ENCODE measurements at places on chromosomes 2 and 18.

DNA sequence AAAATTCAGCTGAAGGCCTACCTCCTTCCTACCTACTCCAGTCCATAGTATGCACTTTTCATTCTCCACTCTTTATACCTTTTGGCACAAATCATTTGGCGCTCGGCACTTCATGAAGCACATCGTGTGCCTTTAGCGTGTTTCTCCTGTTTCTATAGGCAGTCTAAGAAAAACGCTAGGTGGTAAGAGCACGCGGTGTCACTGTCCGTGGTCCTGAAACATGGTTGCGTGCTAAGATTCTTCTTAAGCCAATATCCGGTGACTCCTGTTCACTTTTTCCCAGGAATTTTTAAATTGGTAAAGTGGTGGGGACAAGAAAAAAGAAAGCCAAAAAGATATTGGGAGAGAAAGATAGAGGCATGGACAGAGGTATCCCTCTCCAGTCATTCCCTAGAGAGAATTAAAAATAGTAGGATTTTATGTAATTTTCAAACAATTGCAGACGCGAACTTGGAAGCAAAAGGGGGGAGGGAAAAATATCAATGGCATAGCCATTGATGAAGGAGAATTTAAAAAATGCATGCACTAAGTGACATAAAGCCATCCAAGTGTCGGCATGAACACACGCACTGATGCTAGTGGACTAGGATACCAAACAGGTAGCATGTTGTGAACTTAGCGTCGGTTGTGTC is 1.4 kb upstream of the CTNNA2 start:
- no peak for DNase-seq

- DNase-seq, result no peak
These were observed 29.8 kb upstream of the LRRC30 start for GRCh38 chr18:7201096-7201495.

- no peak for DNase-seq
These were observed 9.0 kb upstream of the CIB4 start for GRCh38 chr2:26649992-26650712.

DNA sequence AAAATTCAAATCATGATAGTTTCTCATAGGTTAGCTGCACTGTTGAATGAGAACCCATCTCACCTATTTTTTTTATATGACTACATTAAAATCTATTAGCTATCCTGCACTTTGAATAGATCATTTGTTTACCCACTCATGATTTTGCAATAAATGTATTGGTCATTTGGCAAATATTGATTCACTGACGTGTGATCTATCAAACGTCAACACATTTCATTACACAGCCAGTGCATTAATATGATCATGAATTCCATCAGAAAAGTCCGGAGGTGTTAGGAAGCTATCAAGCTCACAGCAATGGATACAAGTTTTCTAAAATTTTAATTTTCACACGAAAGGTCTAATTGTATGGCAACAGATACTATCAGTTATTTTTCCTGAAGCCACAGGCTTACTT is 128.2 kb upstream of the ID2 start:
- no peak for DNase-seq

DNA sequence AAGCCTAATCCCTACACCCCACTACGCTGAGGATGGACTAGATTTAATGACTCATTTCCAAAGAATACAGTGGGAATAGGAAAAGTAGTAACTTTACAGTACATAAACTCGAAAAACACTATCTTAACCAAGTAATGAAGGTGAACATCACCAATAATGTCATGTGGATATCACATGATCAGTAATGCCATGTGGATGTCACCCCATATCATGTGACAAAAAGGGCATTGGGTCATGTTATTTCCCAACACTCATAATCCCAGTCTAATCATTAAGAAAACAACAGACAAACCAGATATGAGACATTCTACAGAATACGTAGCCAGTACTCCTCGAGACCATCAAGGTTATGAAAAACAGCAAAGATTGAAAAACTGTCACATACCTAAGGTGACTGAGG is 667.3 kb upstream of the CRIM1 start:
- DNase-seq, result no peak

- DNase-seq, result no peak
These were observed 131.4 kb upstream of the LHCGR start for GRCh38 chr2:48886919-48887318.

DNA sequence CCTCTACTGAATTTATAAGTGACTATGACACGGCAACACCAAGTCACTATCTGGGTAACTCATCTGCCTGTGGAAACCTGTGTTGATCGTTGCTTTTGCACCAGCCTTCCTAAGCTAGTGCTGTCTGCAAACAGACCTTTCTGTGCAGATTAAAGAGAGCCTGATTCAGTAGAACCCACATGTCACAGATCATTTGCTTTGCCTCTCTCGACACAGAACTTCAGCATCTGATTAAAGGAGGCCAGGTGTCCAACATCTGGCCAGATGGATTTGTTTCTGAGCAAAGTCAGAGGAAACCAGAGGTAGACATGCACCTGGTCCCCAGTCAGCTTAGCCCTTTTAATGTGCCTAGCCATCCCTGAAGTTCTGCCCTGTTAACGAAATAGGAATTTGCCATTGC is 15.0 kb upstream of the TTR start:
- DNase-seq, result no peak

- DNase-seq, result no peak
These were observed 26.7 kb downstream of the CNRIP1 start for GRCh38 chr2:68293024-68293423.

DNA sequence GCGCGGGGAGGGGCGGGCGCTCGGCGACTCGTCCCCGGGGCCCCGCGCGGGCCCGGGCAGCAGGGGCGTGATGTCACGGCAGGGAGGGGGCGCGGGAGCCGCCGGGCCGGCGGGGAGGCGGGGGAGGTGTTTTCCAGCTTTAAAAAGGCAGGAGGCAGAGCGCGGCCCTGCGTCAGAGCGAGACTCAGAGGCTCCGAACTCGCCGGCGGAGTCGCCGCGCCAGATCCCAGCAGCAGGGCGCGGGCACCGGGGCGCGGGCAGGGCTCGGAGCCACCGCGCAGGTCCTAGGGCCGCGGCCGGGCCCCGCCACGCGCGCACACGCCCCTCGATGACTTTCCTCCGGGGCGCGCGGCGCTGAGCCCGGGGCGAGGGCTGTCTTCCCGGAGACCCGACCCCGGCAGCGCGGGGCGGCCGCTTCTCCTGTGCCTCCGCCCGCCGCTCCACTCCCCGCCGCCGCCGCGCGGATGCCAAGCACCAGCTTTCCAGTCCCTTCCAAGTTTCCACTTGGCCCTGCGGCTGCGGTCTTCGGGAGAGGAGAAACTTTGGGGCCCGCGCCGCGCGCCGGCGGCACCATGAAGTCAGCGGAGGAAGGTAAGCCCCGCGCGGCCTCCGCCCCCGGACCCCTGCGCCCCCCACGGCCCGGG is at the start of gene NFATC1:
TSS of gene NFATC1 (plus strand) at position 170 of the 644 bp plus-strand sequence. CDS start at position 465, 295 bp downstream.
- DNase-seq, result peak; percentile 57

DNA sequence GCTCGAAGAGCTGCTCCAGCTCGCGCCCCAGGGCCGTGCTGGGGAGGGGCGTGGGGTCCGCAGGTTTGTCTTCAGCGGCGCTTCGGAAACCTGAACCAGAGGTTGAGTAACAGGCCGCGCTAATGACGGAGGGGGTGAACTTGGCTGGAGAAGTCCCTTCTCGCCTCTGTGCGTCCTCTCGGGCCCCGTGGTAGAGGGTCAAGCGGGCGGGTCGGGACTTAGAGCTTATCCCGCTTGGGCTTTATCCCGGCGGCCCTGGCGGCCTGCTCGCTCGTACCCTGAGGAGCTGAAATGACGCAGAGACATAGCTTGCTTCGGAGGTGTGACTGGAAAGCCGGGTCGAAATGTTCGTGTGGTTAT is 479 bp downstream of the RNMT start:
- DNase-seq, result peak; percentile 1

DNA sequence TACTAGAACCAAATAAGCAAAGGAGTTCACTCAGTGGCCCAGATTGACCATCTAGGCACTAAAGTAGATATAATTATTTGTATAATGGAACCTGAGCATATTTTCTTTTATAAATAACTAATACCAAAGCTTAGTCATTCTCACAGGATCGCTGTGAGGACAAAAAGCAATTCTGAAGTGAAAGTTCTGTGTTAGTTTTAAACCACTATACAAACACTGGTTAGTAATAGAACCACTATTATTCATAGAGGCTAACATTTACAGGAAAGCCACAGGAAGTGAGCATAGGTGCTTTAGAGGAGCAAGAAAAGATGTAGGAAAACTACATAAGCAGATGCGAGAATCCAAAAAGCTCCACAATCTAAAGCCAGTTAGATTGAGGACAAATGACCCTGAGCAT is 364.7 kb downstream of the XIRP2 start:
- no peak for DNase-seq

DNA sequence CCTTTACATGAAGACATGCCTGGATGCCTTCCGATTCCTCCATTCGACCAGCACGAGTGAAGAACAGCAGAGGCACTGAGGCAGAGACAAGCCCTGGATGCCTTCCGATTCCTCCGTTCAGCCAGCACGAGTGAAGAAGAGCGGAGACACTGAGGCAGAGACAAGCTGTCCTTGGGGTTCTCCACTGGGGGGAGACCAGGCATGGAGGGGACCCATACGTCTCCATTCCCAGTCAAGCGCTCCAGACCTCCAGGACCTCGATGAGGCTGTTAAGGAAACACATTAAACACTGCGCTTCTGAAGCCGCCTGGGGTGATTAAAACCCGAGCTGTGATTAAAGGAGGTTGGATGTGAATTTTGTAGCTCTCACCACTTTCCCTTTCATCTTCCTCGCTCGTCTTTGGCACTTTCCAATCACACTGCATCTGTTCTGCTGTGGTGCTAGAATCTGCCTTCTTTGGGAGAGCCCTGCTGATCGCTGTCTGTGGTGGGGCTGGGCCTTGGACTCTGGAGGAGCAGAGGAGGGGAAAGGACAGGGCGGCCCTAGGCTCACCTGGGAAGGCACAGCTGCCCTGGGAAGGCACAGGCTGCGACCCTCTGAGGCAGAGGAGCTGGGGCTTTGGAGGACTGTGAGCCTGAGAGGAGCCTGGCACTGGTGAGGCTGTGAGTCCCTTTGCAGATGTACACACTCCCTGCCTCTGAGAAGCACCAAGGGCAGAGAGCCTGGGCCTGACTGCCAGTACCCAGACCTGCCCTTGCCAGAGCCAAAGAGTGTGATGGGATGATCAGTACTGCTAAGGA is 463.1 kb upstream of the HS6ST1 start:
- no peak for DNase-seq

DNA sequence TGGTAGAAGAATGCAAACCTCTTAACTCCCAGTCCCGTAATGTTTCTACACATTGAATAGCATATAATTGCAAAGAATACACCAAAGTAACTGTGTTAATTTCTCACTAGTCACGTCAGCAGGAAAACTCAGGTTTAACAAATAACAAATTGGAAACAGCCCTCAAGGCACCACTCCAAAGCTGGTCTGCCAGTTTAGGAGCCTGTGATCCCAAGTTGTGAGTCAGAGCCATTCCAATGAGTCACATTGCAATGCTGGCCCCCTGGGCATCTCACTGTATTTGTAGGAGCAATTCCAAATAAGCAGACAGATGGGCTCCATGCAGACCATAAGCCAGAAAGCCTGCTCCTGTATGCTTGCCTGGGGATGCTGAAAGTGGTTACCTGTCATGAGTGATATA is 143.2 kb upstream of the SETBP1 start:
- DNase-seq, result no peak

- no peak for DNase-seq
These were observed 145.9 kb upstream of the FHL2 start for GRCh38 chr2:105544591-105545377.

DNA sequence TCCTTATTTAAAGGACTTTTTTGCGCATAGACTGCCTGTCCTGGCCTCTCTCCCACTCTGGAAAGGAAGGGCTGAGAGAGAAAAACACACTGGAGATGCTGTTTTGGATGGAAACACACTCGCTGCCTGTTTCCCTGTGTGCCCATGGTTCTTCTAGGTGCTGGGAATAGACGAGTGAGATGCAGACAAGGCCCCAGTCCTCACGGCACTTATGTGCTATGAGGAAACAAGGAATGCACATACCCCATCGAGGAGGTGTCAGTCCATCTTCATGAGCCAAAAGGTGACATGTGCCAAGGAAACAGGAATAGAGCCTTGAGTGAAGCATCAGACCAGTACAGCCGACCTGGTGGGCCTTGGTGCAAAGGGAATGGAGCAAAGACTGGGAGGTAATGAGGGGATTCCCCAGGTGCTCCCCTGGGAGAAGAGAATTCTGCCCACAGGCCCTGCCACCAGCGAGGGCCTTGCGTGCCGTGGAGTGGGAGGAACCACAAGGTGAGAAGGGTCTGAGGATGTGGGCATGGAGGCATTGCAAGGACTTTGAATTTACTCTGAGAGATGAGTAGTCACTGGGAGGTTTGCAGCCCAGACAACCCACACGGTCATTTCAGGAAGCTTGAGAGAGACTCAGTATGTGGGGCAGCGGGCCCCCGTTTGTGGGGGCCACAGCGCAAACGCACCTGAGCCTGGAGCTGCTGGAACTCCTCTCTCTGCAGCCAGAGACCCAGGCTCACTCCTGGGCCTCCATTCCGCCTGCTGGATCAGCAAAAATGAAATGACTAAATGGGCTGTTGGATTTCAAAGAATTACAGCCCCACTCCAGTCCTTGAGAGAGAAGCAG is 197.5 kb upstream of the COPS8 start:
- no peak for DNase-seq

GRCh38 chr2:23377771-23378170 is 7.2 kb upstream of the KLHL29 start:
- no peak for DNase-seq

- no peak for DNase-seq
These were observed 20.0 kb downstream of the WDFY1 start for GRCh38 chr2:223925106-223925505.

DNA sequence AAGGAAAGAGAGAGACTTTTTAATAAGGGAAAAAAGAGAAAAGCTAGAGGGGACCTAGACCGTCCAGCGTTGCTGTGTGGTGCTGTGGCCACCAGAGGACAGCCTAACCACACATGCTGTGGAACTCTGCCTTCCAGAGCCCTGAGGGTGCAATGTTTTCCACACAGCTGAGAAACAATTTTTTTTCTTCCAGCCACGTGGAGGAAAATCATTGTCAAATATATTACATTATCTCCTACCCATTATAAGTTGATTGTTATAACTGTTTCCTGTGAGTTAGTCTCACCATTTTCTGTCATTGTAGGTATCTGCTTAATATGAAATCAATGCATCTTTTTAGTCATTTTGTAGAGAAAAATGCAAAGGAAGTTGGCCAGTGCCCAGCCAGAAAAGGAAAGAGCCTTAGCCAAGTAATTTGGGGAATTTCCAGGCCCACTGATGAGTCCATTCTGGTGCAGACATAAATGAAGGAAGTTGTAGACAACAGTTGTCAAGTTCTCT is 5.9 kb upstream of the MRPL19 start:
- DNase-seq, result peak; percentile 34

- no peak for DNase-seq
These were observed 46.3 kb downstream of the ITSN2 start for GRCh38 chr2:24313744-24314632.

DNA sequence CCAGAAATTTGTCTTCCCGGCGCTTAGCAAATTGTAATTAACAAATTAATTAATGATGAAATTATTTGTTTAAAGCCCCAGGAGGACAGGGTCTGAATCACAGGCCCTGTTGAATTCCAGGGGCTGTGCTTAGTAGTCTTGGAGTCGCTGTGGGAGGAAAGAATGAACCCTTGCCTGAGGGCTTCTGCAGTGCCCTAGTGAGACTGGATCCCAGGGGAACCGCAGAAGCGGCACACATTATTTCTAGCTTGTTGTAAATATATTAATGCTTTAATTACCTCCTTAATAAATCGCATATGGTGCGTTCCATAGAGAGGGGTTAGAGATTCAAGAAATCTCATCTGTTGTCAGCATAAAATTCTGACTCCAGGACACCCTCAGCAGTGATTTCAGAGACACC is 235.4 kb downstream of the CELF4 start:
- DNase-seq, result no peak

GRCh38 chr2:20433249-20433648 is 13.6 kb upstream of the RHOB start:
- DNase-seq, result no peak

All from stimulated activated CD8-positive, alpha-beta memory T cell treated with anti-CD3 and anti-CD28 coated beads, Interleukin-4, amount 100 ng/mL, for 1 hour (primary cell).